ENCODE measurements at places on chromosomes 1 and 21. TPM values are rescaled to one million over a fixed set of nuclear protein-coding genes. Genes with fewer than 3 reads are reported as not detected.

- DNase-seq = no peak
These were observed 237.1 kb downstream of the AMY1C start for GRCh38 chr1:103986792-103987191.

GRCh38 chr1:55368698-55369097, 153.5 kb upstream of the USP24 start:
- DNase-seq = no peak

DNA sequence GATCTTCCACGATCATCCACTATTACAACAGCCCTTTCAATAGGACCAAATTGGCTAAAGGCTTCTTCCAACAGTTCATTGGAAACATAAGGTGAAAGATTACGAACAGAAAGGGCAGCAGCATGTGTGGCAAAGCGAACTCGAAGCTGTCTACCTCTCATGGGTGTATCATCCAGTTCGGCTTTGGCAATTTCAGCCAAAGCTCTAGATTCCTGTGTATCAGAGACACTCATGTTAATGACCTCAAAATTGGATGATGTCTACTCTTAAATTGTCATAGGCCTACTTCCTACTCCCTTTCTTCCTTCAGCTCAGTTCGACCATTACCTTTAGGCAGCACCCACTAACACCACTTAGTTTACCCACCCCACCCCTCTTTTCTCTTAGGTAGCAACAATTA, 2.2 kb downstream of the SFPQ start:
- DNase-seq = no peak

DNA sequence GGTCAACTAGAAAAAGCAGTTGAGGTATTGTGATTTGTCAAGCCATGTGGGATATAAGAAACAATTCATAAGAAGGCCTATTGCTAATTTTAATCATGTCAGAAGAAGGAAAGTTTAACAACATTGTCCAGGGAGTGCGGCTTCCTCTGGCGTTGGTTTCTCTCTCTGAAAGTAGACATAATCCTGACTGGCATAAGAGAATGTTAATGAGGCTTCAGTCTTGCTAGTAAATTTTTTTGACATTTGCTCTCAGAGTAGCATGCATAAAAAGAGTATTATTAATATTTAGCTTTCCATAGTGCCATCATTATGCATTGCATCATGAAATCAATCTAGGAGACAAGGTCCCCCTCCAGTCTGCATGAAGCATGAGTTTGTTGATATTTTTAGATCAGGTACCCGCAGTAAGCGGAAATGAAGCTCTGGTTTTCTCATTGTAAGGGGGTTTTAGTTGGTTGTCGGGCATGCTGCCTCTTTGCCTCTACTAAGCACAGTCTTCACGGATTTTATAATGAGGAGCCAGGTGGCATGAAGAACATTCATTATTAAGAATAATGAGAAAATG, 12.8 kb upstream of the PRDM2 start:
- DNase-seq = no peak

- DNase-seq = no peak
These were observed 4.1 kb upstream of the ADGRL4 start for GRCh38 chr1:79010589-79010988.

DNA sequence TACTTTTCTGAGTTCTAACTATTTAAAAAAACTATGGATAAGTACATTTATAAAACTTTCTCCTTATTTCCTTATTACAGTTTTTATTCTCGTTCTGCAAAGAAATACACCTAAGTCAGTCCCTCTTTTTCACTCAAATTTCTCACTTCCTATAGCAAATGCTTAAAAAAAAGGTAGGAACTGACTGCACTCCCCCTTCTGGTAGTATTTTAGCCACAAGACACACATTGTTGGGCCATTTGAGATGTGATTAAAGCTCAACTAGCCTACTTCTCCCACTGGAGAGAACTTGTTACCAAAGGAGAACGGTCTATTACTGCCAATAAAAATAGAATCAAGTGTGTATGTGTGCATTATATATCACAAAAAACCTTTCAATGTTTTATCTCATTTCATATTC, 521.9 kb upstream of the PRMT6 start:
- no peak for DNase-seq

DNA sequence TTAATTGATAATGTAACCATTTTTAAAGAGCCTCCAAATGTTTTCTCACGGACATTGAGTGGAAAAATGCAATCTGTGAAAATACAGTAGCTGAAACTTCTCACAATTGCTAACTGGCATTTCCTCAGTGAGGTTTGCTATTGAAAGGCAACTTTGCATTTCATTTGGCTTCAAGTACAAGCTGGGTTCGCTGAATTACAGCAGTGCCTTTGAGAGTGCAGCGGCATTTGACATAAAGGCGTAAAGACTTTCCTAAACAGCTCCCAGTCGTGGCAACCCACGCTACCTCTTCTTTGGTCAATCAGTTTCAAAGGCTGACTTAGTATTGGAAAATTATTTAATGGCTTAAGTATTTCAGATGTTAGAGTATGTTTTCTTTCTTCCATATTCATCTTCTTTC, 39.3 kb upstream of the ZBTB18 start:
- no peak for DNase-seq

DNA sequence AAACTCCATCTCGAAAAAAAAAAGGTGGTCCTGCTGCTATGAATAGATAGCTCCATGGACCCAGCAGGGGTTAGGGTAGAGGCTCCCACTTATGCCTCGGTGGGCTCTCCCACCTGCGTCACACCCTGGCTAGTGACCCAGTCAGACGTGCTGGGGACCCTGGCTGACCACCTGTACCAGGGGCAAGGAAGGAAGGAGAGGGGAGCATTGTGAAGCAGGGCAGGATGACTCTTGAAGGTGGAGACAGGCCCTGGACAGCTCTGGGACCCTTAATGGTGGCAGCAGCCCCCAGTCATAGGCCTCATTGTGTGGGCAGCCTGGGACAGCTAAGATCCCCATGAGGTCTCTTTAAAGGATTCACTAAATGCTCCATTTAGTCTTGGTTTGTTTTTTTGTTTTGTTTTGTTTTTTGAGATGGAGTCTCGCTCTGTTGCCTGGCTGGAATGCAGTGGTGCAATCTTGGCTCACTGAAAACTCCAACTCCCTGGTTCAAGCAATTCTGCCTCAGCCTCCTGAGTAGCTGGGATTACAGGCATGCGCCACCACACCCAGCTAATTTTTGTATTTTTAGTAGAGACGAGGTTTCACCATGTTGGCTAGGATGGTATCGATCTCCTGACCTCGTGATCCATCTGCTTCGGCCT, 10.4 kb upstream of the SNAPIN start:
- DNase-seq = no peak

NHLH1 gene
- total RNA-seq = 0.12 TPM

KRTAP11-1 gene
- not detected for total RNA-seq

ZNF593OS gene
- not detected for total RNA-seq

VASH2 gene
- 1.2 TPM for total RNA-seq

- no peak for DNase-seq
These were observed 7.0 kb upstream of the AUNIP start for GRCh38 chr1:25866288-25866687.

DNA sequence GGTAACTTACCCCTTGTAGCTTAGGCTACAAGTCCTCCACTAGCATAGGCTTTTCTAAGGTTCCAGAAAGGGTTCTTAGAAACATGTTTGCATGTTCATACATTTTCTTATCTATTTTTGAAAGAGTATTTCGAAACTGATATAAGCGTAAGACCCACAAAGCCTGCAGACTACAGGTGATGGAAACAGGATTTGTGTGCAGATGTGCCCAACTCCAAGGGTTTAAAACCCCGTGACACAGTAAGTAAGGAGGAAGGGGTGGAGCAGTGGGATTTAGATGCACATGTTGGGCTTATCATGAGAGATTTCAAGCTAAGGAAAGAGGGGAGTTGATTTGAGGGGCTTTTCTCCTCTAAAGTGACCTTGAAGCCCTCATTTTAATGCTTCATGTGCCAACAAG, 164.7 kb downstream of the LTN1 start:
- no peak for DNase-seq
